Muscle of arm (tissue), 14 donors: ENCODE measurements at places on chromosomes 16 and 17. TPM values are rescaled to one million over a fixed set of nuclear protein-coding genes. Genes with fewer than 3 reads are reported as not detected.

CDH16 gene
- polyA plus RNA-seq = 0.33 TPM

G6PC1 gene
- polyA plus RNA-seq = not detected

ARHGDIG gene
- polyA plus RNA-seq = 1.3 TPM

DNA sequence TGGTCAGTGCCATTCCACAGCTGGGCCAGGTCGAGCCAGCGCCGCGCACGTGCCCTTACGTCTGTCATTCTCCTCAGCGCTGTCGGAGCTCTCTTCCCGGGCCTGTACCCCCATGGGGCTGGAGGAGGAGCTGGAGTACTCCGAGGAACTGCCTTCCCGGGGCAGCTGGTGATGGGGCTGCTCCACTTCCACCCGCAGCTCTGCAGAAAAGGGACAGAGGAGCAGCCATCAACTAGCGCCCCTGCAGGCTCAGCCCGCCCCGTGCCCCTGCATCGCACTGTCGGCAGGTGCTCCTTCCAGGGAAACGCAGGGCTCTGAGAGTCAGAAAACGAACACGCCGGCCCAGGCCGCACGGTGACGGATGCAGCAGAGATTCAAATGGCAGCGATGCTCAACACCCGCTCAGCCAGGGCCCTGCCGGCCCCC, 20.9 kb downstream of the MAP1LC3B start:
- DNase-seq = no peak

DNA sequence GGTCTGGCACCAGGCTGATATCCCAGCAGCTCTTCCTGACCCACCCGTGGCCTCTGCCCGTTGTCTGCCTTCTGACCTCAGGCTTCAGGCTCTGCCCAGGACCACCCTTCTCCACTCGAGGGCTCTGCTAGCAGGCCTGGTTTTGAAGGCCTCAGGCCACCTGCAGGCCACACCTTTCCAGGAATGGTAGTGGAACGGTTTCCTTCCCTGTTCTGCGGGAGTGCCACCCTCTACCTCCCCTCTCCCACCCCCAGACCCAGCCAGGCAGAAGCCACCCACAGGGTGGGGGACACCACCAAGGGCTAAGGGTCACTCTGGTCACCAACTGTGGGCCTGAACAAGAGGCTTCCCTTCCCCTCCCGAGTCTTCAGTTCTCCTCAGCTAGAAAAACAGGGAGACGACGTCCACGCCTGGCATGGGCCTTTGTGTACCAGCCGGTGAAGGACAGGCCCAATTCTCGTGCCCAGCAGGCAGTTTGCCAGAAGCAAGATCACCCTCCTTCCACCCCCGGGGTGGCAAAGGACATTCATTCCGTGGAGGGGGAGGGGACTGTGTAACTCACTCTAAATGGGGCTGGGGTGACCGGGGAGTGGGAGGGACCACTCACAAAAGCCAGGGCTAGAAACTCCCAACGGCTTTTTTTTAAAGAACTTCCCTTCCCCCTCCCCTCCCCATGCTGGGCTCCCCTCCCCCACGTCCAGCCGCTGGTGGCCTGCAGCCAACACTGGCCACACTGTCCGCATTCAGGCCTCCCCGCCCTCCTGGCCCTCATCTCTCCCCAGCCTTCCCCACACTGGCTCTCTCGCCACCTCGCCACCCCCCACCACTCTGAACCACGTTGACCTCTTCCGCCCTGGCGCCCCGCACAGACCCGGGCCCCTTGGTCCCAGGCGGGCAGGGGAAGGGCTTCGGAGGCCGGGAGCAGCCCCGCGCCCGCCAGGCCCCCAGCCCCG, 7.7 kb downstream of the CBX4 start:
- DNase-seq = no peak
